ENCODE measurements at places on chromosomes 13 and 19. TPM values are rescaled to one million over a fixed set of nuclear protein-coding genes. Genes with fewer than 3 reads are reported as not detected.

The C1QTNF9B gene
- not detected for total RNA-seq

The ADGRE1 gene
- not detected for total RNA-seq

- no peaks in the 10 kb centered on the region for H3K27me3 ChIP-seq
- no peak overlapping the region for H3K4me3 ChIP-seq
- DNase-seq = no peak
- H3K4me1 ChIP-seq = peaks cover 4% of the 10 kb centered on the region
Observed at GRCh38 chr13:33006638-33007037, 9.6 kb upstream of the KL start.

DNA sequence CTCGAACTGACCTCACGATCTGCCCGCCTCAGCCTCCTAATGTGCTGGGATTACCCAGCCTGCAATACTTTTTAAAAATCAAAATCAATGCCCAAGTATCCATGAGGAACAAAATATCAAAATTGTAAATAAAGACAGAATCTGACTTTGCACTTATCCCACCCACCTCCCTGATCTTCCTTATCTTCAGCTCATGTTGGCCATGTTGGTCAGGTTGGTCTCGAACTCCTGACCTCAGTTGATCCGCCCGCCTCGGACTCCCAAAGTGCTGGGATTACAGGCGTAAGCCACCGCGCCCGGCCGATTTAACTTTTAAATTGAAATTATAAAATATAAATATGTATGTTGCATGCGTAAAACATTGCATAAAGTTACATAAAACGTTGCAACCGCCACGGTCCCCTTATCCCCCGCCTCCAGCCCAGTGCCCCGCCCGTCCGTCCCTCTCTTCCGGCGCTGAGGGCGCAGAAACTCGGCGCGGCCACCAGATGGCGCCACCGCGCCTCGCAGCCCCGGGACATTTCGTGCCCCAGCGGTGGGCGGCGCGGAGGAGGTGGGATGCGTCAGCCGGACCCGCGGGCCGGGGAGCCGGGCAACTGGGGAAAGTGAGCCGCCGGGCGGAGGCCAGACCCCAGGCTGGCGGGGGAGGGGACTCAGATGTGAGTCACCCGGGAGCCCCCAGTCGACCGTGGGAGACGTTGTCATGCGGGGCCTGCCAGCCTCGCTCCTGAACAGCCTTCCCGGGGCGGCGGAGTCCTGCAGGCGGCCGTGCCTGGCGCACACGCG, 1.5 kb upstream of the GADD45B start:
- peak overlapping the region; percentile 82 for H3K4me3 ChIP-seq
- H3K4me1 ChIP-seq = peaks cover 27% of the 10 kb centered on the region
- no peaks in the 10 kb centered on the region for H3K27me3 ChIP-seq
- peak overlapping the region; percentile 90 for H3K27ac ChIP-seq

DNA sequence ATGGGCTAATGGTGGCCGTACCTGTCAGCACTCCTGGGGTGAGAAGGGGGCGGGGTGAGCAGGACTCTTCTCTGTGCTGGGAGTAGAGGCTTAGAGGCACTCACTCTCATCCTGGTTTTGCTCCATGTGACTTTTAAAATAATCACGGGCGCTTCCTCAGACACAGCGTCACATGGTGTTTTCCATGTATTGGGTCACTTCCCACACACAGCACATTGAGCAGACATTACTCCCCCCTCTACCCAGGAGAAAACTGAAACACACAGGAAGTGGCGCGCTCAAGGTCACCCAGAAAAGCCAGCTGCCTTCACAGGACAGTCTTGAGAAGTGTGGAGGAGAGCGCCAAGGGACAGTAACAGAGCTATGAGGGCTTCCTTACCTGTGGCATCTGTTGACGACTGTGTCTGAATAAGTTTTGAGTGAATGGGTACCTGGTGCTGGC, 23.2 kb downstream of the SPATA13 start:
- no peaks in the 10 kb centered on the region for H3K4me1 ChIP-seq
- no peaks in the 10 kb centered on the region for H3K36me3 ChIP-seq
- no peak overlapping the region for H3K4me3 ChIP-seq
- no peak for DNase-seq

DNA sequence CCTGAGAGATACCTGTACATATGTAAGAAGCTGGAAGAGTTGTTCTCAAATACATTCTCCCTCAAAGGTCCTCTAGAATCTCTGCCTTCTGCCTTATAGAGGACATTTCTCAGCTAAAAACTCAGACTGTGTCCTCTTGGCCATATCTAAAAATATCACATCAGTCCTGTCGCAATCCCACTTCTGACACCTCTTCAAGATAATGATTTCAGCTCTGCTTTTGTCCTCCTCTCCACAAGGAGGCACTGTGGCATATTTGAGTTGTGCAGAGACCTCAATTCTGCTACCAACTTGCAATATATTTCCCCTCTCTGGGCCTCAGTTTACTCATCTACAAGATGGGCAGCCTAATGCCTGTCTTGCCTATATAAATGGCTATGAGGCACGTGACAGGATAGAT, 16.6 kb downstream of the ADAMTS10 start:
- no peak overlapping the region for H3K4me3 ChIP-seq
- H3K36me3 ChIP-seq = no peaks in the 10 kb centered on the region
- DNase-seq = no peak
- peaks cover 36% of the 10 kb centered on the region for H3K4me1 ChIP-seq
- no peaks in the 10 kb centered on the region for H3K27me3 ChIP-seq
- no peak overlapping the region for H3K27ac ChIP-seq

All from esophagus squamous epithelium (tissue), 5 donors.